Epithelial cell of alveolus of lung (primary cell): ENCODE measurements at places on chromosomes 2 and 18. TPM values are rescaled to one million over a fixed set of nuclear protein-coding genes. Genes with fewer than 3 reads are reported as not detected.

The G6PC2 gene
- not detected in 2 replicates for total RNA-seq

The ACMSD gene
- total RNA-seq = not detected in 2 replicates

The TMEM198 gene
- 0.78 and 9.2 TPM in 2 replicates for total RNA-seq

The MATN3 gene
- 3.8 and 7.9 TPM in 2 replicates for total RNA-seq
